DMS153 (cell line): ENCODE measurements at places on chromosomes 11 and 22.

DNA sequence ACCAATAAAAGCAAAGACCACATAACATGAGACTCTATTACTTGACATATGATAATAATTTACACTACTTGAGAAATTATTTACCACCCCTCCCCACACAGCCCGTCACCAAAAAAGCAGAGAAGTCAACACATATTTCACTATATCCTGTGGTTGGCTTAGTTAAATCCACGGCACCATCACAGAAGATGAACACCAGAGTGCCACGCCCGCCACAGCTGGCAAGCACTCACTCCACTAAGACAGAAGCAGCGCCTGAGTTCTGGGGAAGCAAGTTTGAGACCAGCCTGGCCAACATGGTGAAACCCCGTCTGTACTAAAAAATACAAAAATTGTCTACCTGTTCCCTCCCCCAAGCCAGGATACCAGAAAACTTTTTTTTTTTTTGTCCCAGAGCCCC lies 53.1 kb downstream of the PACSIN2 start:
- no peak for DNase-seq

GRCh38 chr11:120384476-120384875 lies 48.3 kb downstream of the ARHGEF12 start:
- DNase-seq: no peak

- DNase-seq: peak; percentile 65
Observed at GRCh38 chr11:20647976-20648565, 21.3 kb upstream of the NELL1 start.

DNA sequence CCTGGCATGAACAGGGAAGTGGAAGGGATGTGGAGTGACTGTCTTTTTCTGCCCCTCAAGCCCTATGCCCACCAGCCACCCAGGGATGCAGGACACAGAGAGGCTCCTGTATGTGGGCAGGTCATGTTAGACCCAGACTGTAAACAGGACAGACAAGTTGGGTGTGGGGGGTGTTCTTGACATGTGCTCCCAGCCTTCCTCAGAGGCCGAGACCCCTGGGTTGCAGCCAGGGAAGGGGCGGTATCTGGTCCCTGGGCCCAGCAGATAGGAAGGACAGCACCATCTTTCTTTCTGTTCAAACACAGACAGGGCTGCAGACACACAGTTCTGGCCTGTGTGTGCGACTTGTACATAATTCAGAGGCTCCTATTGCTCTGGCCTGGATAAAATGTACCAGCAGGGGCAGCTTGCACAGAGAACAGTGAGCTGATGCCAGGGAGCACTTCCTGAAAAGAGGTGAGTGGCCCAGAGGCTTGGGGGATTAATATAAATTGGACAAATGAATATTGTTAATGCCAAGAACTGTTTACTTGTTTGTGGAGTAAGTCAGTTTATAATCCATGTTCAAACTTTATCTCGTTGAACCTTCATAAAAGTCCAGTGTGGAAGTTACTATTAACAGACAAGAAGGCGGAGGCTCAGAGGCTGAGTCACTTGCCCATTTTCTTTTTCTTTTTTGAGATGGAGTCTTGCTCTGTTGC lies 16.6 kb downstream of the GDPD5 start:
- no peak for DNase-seq

GRCh38 chr11:112363527-112363926 lies 102.9 kb upstream of the PLET1 start:
- DNase-seq: no peak

DNA sequence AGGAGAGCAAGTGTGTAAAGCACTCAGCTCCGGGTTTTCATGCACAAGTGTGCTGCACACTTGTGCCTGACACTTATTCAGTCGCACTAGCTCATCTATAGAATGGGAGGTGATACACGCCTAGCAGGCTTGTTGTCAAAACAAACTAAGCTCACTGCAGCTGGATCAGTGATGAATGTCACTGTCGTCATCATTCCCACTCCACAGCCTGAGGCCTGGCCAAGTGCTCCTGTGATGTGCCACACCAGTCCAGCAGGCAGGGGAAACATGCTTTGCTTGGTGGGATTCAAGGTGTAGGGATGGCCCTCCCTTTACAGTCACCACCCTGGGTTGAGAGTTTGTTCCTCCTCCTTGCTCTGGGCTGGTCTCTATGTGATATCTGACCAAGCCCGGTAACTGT lies 6.8 kb downstream of the MPST start:
- DNase-seq: no peak

- DNase-seq: no peak
Observed at GRCh38 chr11:77884829-77885190, 63.9 kb downstream of the AAMDC start.

- DNase-seq: no peak
Observed at GRCh38 chr11:1896923-1897322, 5.2 kb upstream of the PRR33 start.

DNA sequence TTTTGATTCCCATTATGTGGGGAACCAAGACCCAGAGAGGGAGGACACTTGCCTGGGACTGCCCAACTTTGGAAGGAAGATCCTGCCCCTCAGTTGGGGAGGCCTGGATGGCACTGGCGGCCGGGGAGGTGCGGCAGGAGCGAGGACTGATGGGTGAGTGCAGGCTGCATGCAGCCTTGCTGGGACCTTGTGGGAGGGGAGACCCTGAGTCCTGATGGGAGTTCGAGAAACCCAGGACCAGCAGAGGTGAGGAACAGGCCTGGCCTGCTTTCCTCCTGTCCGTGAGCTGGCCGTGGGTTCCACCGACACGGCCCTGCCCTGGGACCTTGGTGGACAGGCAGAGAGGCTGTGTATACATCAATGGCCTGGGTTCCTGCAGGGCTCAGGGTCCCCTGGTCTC lies 19.3 kb upstream of the SMIM38 start:
- DNase-seq: no peak

DNA sequence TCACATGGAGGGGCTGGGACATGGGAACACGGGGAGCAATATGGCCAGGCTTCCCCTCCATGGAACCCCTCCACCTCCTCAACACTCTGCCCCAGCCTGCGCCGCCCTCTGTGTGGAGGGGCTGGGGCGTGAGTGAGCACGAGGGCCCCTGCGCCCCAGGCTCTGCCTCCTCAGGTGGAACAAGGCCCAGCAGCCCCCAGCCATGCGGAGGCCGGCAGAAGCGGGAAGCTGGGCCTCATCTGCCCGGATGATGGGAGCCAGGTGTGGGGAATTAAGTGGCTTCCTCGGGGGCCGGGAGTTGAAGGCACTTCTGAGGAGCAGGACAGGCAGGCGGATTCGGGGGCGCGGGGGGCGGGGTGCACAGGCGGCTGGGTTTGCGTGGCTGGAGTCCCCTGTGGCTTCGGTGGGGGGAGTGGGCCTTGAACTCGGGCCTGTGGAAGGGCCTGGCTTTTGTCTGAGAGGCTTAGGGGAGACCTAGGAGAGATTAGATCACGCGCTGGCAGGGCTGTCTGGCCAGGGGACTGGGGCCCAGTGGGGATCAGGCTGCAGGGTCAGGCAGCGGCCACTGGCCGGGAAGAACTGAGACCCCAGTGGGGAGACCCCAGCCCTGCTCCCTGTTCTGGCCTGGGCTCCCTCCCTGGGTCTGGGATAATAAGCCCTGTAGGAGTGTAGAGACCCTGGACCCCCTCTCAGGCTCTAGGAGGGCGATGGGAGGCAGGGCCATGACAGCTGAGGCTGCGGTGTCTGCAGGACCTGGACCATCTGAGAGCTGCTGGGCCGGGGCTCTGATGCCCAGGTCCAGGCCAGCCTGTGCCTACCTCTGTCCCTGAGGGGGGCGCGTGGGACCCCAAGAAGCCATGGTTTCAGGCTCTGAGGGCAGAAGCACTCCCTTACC lies 13.3 kb downstream of the PRR33 start:
- DNase-seq: no peak

GRCh38 chr11:87493516-87493915 lies 455.8 kb downstream of the TMEM135 start:
- DNase-seq: no peak

DNA sequence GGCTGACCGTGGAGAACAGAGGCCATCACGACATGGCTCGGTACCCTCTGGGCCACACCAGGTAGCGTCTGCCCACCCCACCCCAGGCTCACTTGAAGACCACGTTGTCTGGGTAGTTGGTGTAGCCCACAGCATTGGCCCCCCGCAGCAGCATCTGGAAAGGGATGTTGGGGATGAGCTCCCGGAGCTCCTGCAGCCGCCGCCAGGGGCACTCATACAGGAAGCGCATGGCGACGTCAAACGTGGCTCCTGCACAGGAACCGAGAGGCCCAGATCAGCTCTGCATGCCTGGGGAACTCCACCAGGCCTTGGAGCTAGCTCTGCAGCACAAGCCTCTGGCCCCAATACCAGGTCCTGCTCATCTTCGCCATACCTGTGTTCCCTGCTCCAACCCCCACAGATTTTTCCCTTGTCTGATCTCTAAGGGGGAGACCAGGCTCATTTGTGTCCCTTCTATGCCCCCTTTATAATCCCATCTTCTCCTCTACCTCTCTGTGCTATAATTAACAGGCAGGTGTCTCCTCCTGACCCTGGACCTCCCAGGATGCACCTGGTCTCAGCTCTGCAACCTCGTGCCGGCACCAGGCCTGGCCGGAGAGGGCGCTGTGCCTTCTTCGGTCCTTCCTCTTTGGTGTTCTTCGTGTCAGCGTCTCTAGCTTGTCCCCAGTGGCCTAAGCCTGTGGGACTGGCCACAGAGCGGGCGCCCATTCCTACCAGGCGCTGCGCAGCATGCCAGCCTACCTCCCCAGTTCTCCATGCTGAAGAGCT lies 5.0 kb upstream of the LRFN4 start:
- DNase-seq: no peak

DNA sequence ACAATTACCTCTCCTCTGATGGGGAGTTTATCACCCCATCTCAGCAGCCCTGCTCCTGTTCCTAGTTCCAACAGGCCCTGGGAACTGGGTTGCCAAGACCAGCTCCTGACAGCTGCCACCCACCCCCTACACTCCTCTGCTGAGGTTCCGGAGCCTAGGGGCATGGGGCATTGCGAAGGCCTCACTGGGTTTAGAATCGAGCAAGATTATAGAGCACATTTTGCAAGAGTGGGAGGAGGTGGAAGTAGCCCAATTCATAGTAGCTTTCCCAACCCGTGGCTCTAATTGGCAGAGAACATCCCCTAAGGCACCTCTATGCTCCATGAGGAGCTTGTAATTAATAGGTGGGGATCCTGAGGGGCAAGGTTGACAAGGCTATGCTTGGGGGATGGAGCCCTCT lies 23.0 kb downstream of the MYEOV start:
- no peak for DNase-seq

- DNase-seq: no peak
Observed at GRCh38 chr22:32746732-32747131, 54.8 kb upstream of the TIMP3 start.

- DNase-seq: no peak
Observed at GRCh38 chr22:33883561-33883960, 36.7 kb downstream of the LARGE1 start.

GRCh38 chr11:12775955-12776354 lies 101.7 kb downstream of the TEAD1 start:
- no peak for DNase-seq

DNA sequence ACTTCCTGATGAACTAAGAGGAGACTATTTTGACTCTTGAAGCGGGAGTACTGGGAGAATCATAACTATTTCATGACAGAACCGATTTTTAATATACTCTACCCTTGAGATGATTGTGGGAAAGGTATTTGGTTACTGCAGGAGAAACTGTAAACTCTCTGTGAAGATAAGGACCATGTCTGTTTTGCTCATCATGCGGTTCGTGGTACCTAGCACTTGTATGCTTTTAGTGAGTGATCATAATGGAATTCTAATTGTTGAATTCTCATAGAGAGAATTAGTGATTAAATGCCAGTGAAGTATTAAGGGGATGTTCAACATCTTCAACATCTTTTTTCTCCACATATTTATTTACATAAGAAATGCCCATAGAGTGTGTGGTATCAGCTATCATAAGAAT lies 11.4 kb downstream of the AASDHPPT start:
- DNase-seq: no peak

GRCh38 chr11:75301131-75301530 lies 50.3 kb downstream of the ARRB1 start:
- no peak for DNase-seq
